Stimulated activated CD8-positive, alpha-beta memory T cell treated with anti-CD3 and anti-CD28 coated beads, Interleukin-7, amount 100 ng/mL, for 4 hours (primary cell): ENCODE measurements at places on chromosomes 5 and 9.
A peak's percentile ranks its signal among the peaks of the same experiment; 100 is the strongest.

DNA sequence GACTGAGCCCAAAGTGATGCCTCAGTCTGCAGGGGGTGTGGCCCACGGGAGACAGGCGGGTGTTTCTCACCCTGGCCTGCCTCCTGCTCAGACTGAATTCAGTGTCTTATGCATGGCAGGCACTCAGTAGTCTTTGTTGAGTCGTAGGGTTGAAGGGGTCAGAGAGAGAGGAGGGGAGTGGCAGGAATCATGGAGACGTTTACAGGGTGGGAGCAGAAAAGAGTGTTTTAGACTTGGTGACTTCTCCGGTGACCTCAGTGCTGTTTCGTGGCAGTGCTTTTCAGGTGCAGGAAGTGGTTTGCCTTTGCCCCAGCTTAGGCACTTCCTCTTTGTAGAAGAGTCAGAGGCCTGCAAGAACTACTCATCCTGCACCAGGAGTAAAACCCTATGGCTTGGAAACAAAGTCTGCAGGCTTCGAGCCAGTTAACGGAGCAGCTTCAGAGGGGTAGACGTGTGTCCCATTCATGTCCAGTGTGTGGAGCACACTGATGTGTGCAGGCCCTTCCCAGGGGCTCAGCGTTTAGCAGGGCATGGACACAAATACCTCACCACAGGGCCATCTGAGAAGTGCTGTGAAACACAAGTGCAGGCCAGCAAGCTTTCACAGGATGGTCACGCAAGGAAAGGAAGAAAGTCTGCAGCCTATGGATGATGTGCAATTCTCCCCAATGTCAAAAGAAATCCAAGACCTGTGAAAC lies 24.5 kb upstream of the SEMA4D start:
- DNase-seq, result peak; percentile 67

- no peak for DNase-seq
Observed at GRCh38 chr9:83935276-83935935, 14.2 kb upstream of the KIF27 start.

GRCh38 chr5:130724658-130725057 lies 440.4 kb downstream of the HINT1 start:
- no peak for DNase-seq

- DNase-seq, result no peak
Observed at GRCh38 chr5:79493596-79494345, 20.2 kb downstream of the HOMER1 start.

- DNase-seq, result peak; percentile 11
Observed at GRCh38 chr5:69368458-69369339, 621 bp downstream of the AK6 start.

DNA sequence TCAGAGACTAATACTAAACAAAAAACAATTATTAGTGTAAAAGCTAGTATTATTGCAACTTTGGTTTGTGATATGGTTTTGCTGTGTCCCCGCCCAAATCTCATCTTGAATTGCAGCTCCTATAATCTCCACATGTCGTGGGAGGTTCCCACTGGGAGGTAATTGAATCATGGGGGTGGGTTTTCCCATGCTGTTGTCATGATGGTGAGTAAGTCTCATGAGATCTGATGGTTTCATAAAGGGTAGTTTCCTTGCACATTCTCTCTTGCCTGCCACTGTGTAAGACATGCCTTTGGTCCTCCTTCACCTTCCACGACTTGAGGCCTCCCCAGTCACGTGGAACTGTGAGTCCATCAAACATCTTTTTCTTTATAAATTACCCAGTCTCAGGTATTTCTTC lies 325.9 kb upstream of the DAB2 start:
- no peak for DNase-seq

GRCh38 chr9:78575081-78575480 lies 278.2 kb downstream of the PSAT1 start:
- no peak for DNase-seq

DNA sequence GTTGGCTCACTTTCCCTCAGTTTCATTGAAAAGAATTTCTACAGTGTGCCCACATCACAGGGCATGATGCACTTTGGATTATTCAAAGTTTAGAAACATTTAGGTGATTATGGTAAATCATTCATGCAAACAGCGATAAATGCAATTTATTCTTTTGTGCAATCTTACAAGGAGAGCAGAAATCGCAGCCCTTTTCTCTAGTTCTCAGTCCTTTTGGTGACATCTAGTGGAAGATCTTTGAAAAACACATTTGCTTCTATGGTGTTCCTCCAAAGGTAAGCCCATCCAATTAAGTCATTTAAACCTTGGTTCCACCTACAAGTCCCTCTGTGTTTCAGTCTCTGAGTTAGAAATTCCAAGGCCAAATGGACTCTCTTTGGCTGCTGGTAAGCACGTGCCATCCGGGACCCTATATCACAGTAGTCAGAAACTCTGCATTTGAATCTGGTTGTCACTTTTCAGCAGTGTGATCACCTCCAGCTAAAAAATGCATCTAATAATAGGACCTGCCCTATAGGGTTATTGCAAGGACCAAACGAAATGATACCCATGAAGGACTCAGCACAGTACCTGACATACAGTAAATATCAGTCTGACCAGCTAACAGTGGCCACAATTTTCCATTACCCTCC lies 66.4 kb downstream of the MACROH2A1 start:
- DNase-seq, result no peak

GRCh38 chr5:61319388-61320146 lies 12.5 kb upstream of the ZSWIM6 start:
- DNase-seq, result no peak

GRCh38 chr9:81898851-81899250 lies 29.4 kb upstream of the SPATA31D4 start:
- DNase-seq, result no peak
